ENCODE measurements at places on chromosomes 1 and 21. TPM values are rescaled to one million over a fixed set of nuclear protein-coding genes. Genes with fewer than 3 reads are reported as not detected.

DNA sequence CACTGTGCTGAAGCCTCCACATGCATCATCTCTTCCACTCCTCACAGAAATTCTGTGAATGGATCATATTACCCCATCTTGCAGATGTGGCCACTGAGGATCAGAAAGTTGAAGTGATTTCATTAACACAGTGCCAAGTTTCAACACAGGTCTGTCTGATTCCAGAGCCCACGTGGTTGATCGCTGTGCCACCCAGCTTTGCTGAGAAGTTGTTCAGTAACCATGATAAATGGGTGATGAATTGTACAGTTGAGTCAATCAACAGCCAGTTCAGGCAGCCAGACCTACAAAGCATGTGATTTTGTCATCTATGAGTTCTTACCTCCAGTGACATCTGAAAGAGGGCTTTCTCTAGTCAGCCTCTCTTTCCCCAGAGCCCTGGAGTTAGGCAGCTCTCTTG lies 61.8 kb upstream of the GRHL3 start:
- no peak for DNase-seq

DNA sequence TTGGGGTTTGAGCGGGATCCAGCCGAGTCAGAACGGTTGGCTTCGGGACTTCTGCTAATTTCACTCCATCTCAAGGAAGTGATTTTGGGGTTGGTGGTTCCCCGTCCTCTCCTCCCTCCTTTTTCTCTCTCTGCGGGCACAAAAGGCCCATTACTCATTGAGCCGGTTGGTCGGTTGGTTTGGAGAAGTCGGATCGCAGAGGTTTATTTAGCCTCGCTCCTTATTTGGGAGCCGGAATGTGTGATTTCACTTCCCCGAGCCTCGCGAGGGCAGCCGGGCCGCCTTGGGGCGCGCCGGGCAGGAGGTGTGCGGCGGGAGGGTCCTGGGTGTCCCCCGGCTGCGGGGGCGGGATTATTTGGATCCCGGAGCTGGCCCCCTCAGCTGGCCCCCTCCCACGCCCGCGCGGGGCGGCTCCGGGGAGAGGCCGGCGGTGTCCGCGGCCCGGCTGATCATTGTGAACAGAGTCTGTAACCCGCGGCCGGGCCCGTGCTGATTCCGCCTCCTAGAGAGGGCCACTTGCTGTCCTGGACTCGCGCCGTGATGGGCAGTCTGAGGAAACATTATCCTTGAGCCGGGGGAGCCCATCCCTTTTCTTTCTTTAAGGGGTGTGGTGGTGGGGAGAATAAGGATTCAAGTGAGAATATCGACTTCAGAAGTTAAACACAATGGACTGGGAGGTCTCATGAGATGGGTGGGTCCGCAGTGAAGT lies 1.2 kb downstream of the MAPKAPK2 start:
- peak; percentile 50 for DNase-seq

Gene SUSD4
- total RNA-seq = 0.14 TPM

DNA sequence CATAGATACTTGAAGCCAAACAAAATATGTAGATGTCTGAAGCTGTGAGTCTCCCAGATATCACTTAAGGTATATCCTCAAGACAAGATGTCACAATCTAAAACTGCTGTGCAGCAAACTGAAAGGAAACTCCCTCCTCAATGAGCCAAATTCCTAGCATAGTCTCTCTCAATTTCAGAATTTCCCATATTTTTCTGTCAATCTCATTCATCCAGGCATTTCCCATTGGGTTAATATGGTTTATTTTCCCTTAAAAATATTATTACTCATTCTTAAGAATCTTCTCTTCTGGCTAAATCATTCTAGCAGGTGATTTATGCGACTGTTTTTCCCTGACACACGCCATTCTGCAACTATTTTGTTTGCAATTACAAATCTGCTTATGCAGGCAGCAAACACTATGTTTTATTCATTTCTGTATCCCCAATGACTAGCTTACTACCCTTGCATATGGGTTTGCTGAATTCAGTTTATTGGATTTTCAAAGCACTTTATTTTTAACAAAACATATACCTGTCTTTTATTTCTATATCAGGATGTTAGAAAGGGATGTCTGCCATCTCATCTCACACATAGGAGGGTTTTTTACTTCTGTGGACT lies 69.9 kb downstream of the TNFSF4 start:
- no peak for DNase-seq

Gene FMN2
- 5.2 TPM for total RNA-seq

Gene CAMK2N1
- total RNA-seq = 3.6 TPM

GRCh38 chr1:224929335-224930237 lies at the start of gene DNAH14:
Gene DNAH14, plus strand, starts transcription at chr1:224929675. Its CDS starts 23,028 bp downstream, at chr1:224952703.
- no peak for DNase-seq

DNA sequence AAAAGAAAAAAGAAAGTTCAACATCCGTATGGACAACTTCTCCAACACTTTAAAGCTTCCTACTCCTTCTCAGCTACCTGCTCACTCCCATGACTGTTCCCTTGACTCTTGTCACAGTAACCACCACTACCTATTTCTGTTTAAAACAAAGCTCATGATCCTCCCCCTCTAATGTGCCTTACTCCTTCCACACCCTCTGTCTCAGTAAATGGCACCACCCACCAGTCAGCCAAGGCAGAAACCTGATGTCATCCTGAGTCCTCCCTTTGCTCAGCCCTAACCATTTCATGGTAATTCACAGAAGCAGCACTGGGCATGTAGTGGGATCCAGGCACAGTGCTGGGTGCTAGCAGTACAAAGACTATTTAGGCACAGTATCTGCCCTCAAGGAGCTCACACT lies 63.0 kb upstream of the PPM1J start:
- DNase-seq = no peak

Gene DYNLT5
- not detected for total RNA-seq

Gene RPS8
- 5,019 TPM for total RNA-seq

Gene S100A7A
- total RNA-seq = not detected

Data from H4 (cell line).